ENCODE measurements at places on chromosomes 2 and 18.
A peak's percentile ranks its signal among the peaks of the same experiment; 100 is the strongest.

GRCh38 chr2:160566717-160567116 lies 73.1 kb upstream of the RBMS1 start:
- DNase-seq, result no peak

- no peak for DNase-seq
These were observed 212.4 kb downstream of the CMPK2 start for GRCh38 chr2:6653281-6653750.

DNA sequence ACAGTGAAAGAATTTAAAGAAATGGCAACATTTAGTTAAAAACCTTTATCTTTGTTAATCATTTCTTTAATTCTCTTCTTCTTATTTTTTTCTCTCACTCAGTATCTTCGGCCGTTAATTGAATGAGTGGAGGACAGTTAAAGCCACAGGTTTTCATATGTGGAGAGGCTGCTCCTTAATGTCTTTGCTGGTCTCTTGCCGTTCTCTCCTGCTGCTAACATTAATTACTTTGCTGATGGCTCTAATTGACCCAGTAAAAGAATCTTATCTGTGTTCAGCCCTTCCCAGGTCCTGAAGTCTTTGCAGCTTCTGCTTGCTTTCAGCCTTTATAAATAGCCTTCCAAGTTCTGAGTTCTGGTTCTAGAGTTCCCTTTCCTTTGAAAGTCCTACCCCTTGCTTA lies 77.1 kb downstream of the ADAM23 start:
- DNase-seq, result no peak

GRCh38 chr18:77069931-77070330 lies 62.7 kb downstream of the MBP start:
- DNase-seq, result no peak

DNA sequence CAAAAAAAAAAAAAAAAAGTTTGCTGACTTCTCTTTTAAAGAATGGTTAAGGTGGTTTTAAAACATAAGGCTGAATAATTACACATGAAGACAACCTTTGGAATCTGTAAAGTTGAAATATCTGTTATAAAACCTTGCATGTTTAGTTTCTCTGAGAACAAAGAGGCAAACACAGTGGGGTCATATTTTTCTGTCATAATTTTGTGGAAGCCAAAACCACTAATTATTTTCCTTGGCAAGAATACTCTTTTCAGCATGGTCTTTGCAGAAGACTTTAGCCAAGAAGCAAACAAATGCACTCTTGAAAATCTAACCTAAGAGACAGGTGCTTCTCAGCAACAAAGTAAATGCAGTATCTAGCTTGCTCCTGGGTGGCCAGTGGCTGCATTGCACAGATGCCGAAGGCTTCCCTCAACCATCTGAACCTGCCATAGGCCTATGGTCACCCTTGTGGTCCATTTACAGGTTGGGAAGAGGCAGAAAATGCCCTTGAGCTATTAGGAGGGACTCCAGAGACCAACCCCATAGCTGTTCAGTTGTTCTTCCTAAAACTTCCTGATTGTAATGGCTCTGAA lies 44.8 kb downstream of the ZAP70 start:
- DNase-seq, result no peak

DNA sequence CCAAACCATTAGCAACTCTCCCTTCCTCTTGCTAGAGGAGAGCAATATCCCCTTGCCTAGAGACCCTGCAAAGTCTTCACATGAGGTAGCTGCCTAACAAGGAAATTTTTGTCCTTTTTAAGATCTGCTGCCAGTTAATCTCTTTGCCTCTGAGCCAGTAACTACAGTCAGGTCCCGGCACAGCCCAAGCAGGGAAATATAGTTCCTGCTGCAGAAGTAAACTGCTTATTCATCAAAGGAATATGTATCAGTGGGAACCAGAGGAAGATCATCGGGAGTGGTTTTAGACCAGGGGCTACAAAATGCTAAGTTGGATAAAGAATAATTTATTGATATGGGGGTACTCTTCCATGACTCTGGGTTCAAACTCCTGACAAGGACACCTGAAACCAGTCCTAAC lies 30.6 kb downstream of the CACNB4 start:
- no peak for DNase-seq

- no peak for DNase-seq
These were observed 43.0 kb upstream of the MSTN start for GRCh38 chr2:190105554-190105953.

DNA sequence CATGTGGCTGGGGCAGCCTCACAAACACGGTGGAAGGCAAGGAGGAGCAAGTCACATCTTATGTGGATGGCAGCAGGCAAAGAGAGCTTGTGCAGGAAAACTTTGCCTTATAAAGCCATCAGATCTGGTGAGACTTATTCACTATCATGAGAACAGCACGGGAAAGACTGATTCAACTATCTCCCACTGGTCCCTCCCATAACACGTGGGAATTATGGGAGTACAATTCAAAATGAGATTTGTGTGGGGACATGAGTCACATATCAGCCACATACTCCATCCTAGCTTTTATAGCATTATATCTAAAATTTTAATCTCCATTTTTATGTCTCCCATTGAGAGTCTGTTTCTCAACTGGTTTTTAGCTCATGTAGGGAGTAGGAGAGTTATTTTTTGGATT lies 45.7 kb downstream of the ICOS start:
- no peak for DNase-seq

- no peak for DNase-seq
These were observed 55.6 kb downstream of the THADA start for GRCh38 chr2:43540021-43540779.

GRCh38 chr2:103174711-103175110 lies 412.9 kb downstream of the TMEM182 start:
- DNase-seq, result no peak

DNA sequence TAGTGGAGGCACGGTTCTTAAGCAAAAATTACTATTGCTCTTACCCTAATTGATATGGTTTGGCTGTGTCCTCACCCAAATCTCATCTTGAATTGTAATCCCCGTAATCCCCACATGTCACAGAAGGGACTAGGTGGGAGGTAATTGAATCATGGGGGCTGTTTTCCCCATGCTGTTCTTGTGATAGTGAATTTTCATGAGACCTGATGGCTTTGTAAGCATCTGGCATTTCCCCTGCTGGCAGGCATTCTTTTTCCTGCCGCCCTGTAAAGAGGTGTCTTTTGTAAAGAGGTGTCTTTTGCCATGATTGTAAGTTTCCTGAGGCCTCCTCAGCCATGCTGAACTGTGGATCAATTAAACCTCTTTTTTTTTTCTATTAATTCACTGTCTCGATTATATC lies 1691.8 kb upstream of the SLC39A10 start:
- DNase-seq, result no peak

GRCh38 chr2:160165081-160165480 lies 35.0 kb downstream of the ITGB6 start:
- DNase-seq, result no peak

DNA sequence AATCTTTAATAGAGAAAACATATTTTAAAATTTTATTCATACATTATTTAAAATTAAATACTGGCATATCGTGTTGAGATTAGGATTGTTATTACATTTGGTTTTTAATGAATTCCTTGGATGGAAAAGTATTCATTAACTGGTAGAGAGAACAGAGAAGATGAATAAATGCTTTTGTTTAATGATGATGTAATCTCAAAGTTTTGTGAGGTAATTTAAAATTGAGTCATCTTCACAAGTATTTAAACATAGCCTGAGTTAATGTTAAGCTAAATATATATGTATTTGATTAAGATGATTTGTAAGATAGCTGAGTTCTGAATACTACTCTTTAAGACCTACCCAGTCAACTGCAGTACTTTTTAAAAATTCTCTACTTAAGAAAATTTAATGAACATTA lies 713.4 kb upstream of the VRK2 start:
- DNase-seq, result no peak

DNA sequence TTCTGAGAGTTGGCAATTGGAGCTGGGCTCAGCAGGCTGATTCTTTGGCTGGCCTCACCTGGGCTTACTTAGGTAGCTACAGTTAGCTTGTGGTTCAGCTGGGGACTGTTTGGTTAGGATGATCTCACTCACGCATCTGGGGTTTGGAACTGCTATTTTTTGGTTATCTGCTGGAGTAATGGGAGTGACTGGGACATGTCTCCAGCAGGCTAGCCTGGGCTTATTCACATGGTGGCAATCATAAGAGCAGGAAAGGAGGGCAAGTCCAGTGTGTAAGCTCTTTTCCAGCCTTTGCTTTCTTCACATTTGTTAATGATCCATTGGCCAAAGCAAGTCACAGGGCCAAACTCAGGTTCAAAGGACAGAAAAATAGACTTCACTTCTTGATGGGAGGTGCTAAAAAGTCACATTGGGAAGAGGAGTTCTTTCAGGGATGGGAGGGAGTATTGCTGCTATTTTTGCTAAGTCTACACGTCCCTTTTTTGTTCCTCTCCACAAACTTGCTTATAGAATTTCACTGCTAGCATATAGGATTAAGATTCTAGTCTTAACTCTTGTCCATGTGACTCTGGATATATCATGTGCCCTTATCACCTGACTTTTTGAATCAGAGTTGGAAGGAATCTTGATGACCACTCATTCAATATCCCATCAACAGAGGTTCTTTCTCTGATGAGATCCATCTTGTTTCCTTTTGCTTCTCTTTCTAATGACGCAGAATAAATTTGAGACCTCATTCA lies 174.0 kb downstream of the ZFP36L2 start:
- no peak for DNase-seq

- no peak for DNase-seq
These were observed 82.8 kb downstream of the NCK2 start for GRCh38 chr2:105827351-105828096.

- no peak for DNase-seq
These were observed 34.5 kb upstream of the LRRC30 start for GRCh38 chr18:7196421-7196820.

GRCh38 chr2:221844212-221845020 lies 272.3 kb upstream of the EPHA4 start:
- DNase-seq, result no peak

- DNase-seq, result no peak
These were observed 430.0 kb downstream of the ZNF516 start for GRCh38 chr18:76064998-76065397.

- no peak for DNase-seq
These were observed 208.2 kb upstream of the ALPP start for GRCh38 chr2:232170396-232170795.

DNA sequence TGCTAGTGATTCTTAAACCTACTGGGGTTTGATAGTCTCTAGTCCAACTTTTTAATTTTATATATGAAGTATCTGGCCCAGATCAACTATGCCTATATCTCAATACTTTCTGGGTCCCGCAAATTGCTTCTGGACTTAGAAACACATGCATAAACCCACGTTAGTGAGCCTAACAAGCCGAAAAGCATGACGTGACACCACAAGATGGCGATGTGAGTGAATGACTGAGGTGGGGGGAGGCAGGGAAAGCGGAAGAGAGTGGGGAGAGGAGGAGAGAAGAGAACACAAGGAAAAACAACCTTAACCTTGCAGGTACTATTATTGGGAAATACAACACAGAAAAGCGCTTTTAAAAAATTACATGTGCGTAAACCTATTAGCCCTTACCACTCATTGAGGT lies 13.8 kb downstream of the PDIA6 start:
- DNase-seq, result no peak

- DNase-seq, result no peak
These were observed 61.4 kb upstream of the CCDC195 start for GRCh38 chr2:224777559-224777930.

- DNase-seq, result peak; percentile 30
These were observed 13.0 kb upstream of the FAHD2A start for GRCh38 chr2:95389245-95390119.

DNA sequence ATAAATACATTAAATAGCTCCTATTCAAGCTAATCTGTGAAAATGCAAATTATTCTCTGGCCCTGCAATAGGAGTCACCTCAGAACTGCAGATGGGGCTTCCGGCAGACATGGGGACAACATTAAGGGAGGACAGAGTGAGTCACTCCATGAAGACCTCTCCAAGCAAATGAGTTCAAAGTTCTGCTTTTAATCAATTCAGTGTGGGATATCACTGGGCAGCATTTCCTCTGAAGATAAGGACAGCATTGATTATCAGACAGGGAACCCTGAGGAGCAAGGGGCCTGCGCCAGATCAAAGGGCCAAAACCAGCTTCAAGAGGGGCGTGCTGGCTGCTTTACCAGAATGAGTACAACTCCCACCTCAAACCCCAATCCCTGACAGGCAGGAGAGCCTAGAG lies 356.9 kb upstream of the KLHL29 start:
- no peak for DNase-seq

GRCh38 chr2:213010106-213010779 lies 141.2 kb downstream of the IKZF2 start:
- no peak for DNase-seq

- no peak for DNase-seq
These were observed 83.5 kb downstream of the ZNF236 start for GRCh38 chr18:76905821-76906220.

DNA sequence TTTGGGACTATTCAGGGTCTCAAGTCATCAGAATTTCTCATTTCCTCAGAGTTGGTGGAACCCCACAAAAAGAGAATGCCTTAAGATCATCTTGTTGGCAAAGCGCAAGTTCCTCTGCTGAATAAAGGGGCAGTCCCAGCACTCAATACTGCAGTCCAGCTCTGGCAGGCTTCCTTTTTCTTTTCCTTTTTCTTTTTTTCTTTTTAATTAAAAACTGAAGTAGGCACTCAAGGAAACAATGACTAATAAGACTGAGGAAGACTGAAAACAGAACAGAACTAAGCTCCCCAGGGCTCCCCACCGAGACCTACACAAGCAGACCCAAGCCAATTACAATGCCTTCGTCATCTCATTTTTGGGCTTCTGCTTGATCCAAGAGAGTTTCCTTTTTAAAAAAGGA lies 82.0 kb downstream of the STK39 start:
- DNase-seq, result no peak

DNA sequence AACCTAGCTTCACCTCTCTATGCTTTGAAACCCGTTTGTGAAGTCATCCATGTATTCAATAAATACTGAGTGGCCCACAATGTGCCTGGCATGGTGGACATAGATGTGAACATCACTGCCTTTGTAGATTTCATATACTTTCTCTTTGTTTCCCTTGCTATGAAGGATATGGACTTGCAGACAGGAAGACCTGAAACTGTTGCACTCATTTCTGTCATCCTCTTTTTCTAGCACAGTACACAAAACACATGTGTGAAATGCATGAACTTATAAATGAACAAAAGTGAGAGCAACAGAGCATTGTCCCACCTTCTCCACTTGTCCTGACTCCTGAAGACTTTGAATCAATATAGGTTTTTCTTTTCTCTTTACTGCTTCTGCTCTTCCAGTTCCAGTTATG lies 249.4 kb upstream of the LINC00305 start:
- DNase-seq, result no peak

DNA sequence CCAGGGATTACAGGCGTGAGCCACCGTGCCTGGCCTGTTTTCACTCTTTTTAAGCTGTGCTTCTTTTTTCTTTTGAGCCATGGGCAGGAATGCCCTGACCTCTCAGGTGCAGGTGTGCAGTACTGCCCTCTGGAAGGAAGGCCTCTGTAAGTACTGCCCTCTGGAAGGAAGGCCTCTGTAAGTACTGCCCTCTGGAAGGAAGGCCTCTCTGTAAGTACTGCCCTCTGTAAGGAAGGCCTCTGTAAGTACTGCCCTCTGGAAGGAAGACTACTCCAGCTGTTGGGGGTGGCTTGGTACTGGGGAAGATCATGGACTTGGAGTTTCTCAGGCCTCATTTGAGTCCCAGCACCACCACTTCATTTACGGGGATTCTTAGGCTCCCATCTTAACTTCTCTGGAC lies 248.5 kb upstream of the ID2 start:
- no peak for DNase-seq

- DNase-seq, result no peak
These were observed 32.2 kb upstream of the TRIB2 start for GRCh38 chr2:12684471-12684936.

GRCh38 chr2:67164771-67165522 lies 232.2 kb upstream of the ETAA1 start:
- no peak for DNase-seq

Data from hematopoietic multipotent progenitor cell treated with erythropoietin and hydrocortisone succinate and interleukin-3 and kit ligand, for 17 days (in vitro differentiated cells).